SIG-M5 (cell line): ENCODE measurements at places on chromosomes 16 and 17.

DNA sequence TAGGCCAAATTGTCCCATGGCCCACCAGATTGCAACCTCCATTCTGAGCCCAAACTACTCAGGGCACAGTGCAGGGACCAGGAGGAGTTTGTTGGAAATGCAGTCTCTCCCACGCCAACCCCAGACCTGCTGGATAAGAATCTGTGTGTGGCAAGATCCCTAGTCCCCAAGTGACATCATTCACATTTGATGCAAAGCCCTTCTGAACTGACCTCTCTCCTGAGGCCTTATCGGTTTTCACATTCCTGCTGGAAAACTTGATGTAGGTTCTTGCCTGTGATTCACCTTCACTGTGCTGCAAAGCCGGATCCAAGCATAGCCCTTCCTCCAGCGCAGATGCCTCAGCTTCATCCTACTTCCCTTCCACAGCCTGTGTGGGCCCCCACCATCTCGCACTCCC is 6.6 kb upstream of the SHCBP1 start:
- DNase-seq = no peak

DNA sequence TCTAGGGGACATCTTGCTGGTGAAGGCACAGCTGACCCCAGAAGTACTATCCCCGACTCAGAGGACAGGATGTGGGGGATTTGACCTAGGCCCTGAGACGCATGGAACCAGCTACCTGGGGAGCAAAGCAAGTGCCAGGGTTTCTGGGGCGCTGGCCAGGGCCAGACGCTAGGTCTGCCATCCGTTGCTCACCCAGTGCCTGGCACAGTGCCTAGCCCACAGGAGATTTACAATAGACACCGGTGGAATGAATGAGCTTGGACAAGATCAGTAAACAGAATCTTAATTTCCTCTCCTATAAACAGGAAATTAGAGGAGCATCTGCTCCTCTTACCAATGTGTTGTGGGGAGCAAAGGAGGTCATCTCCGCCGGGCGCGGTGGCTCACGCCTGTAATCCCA is 5.0 kb downstream of the RPRML start:
- DNase-seq = no peak

GRCh38 chr17:30226878-30227277 is 8.6 kb downstream of the SLC6A4 start:
- no peak for DNase-seq

DNA sequence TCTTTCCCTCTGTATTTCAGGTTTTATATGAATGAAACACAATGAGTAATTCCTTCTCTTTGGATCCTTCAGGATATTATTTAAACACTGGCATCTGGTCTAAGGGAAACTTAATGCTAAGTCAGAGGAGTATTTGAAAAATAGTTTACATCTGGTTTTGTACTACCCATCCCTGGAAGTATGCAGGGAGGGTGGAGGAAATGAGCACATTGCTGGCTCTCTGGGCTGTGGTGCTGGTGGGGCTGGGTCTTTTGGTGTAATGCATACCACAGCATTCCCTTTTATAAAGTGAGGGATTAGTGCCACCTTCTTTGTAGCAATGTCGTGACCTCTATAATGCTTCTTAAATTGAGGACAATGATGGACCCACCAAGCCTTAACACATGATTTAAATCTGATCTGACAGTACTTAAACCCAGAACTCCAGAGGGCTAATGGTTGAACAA is 105.5 kb upstream of the AXIN2 start:
- no peak for DNase-seq

DNA sequence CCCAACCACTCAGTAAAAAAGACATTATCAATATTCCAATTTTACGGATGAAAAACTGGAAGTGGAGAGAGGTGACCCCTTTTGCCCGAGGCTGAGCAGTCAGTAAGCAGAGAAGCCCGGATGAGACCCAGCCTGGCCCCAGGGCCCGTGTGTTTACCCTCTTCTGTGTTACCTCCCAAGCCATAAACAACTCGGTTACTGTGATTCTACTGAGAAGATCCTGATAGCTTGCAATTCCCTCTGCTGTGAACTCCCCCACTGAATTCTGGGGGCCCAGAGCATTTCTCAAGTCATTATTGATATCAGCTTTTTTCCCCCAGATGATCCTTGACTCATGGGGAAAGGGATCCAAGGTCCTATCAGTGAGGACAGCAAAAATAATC is 482.6 kb upstream of the ERCC4 start:
- no peak for DNase-seq

GRCh38 chr17:63338272-63338671 is 107.8 kb downstream of the CYB561 start:
- no peak for DNase-seq

DNA sequence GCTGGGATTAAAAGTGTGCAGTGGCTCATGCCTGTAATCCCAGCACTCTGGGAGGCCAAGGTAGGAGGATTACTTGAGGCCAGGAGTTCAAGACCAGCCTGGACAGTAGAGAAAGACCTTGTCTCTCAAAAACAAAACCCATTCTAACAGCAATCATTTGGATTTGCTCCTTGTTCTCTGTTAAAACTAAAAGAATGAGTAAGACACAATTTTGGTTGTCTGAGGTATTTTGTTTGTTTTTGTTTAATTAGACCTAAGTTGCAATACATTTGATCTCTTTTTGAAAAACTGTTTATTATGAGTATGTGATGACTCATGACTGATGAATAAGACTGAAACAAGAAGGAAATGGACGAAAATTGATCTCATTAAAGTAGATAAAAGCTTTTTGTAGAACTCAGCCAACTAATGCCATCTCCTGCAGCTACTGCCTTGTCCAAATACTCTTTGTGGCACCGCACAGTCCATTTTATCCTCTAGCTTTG is 29.0 kb downstream of the GLG1 start:
- DNase-seq = no peak

DNA sequence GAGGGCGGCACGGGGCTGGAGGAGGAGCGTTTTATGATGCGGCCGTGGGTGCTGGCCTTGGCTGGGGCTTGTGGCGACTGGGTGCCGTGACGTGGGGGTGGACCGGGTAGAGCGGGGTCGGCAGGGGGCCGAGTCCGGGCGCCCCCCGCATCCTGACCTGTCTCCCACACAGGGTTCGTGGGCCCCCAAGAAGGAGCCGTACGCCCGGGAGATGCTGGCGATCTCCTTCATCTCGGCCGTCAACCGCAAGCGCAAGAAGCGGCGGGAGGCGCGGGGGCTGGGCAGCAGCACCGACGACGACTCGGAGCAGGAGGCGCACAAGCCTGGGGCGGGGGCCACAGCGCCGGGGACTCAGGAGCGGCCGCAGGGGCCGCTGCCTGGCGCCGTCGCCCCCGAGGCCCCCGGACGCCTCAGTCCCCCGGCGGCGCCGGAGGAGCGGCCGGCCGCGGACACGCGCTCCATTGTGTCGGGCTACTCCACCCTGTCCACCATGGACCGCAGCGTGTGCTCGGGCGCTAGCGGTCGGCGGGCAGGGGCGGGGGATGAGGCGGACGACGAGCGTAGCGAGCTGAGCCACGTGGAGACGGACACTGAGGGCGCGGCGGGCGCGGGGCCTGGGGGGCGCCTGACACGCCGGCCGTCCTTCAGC is 81.6 kb downstream of the ARHGAP23 start:
- DNase-seq = no peak

- DNase-seq = no peak
Observed at GRCh38 chr16:57876210-57876609, 73.9 kb upstream of the KIFC3 start.

- no peak for DNase-seq
Observed at GRCh38 chr16:57251352-57251751, 6.3 kb downstream of the ARL2BP start.

- DNase-seq = no peak
Observed at GRCh38 chr17:60158751-60159478, 9.1 kb downstream of the CA4 start.

GRCh38 chr16:7853197-7853596 is 520.6 kb downstream of the RBFOX1 start:
- no peak for DNase-seq

DNA sequence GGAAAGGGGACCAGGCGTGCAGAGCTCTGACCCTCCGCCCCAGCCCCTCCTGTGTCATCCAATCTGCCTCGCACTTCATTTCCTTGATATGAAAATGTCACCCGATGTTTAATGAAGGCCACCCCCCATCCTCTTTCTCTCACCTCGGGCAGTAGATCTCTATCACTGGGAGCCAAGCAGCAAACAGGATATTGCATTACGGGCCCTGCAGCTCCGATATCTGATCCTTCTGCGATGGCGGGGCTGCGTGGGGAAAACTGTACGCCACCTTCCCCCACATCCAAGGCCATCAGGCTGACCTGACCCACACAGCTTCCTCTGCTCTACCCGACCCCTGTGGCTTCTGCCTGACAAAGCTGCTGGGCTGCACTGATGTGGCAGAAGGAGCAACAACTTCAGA is 74.9 kb downstream of the DYNLRB2 start:
- DNase-seq = no peak

DNA sequence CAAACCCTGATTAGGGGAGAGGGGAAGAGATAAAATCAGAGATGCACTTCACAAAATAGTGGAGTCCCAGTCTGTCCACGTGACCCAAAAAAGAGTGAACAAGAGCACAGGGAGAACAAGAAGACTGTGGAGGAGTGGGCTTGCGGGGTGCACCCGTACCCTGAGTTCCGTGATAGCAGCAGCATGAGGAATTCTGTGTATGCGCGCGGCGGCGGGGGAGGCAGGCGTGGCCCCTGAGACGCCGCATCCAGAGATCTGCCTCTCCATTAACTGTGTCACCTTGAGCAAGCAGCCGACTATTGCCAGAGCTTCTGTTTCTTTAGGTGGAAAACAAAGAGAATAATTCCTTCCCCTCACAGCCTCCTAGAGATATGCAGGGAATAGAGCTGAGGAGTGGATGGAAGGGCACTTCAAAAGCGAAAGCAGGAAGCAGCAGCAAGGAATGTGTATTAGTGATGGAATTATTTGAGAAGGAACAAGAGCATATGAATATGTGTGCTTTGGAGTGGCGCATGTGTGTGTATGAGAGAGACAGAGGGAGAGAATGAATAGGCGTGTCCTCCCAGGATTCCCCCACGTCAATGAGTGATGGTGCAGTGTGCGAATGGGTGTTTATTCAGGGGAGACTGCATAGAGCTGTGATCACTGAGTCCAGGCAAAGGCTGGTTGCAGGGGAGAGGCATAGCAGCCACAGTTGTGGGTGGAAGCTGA is 10.4 kb upstream of the SOX9 start:
- no peak for DNase-seq
